G401 (cell line): ENCODE measurements at places on chromosomes 7 and 10.

GRCh38 chr7:120165227-120165626 is 107.7 kb upstream of the KCND2 start:
- DNase-seq, result no peak

DNA sequence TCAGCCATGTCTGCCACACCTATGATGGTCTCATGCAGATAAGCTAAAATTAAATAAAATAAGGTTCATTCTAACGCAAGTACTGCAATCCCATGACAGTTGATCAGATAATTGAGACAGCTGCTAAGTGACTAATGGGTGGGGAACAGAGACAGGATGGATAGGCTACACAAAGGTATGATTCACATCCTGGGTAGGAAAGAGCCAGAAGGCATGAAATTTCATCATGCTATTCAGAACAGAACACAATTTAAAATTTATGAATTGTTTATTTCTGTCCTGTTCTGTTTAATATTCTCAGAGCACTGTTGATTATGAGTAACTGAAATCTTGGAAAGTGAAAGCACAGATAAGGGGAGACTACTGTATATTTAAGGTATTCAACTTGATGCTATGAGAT is 381.8 kb upstream of the SORCS1 start:
- DNase-seq, result no peak

DNA sequence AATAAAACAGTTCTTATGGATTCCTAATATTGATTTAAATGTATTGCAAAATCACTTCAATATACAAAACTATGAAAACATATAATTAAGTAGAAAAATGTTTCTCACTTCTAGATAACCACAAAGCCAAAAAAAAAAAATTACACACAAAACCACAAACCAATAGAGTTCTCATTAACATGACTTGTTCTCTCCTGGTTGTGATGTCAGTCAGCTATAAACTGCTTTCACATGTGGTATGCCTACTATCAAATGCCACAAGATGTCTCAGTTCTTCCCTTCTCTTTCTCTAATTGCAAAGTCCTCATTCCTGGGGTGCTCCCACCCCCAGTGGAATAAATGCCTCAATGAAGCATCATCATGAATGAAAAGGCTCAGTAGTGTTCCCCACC is 16.6 kb downstream of the GNAI1 start:
- no peak for DNase-seq

DNA sequence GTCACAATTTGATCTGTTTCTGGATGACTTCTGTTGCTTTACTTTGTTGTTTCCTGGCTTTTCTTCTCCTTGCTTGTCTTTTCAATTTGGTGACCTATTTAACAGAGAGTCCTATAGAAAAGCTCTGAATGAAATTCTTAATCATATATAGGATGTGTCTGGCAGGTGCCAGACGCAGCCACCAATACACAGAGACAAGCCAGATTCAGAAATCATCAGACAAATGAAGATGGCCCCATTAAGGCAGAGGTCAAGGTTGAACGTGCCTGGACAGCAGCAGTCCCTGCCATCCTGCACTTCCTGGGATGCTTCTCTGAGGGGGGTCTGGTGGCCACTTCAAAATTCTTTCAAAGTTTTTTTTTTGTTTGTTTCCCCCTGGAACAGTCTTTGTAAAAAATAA is 846.7 kb upstream of the COBL start:
- DNase-seq, result no peak

DNA sequence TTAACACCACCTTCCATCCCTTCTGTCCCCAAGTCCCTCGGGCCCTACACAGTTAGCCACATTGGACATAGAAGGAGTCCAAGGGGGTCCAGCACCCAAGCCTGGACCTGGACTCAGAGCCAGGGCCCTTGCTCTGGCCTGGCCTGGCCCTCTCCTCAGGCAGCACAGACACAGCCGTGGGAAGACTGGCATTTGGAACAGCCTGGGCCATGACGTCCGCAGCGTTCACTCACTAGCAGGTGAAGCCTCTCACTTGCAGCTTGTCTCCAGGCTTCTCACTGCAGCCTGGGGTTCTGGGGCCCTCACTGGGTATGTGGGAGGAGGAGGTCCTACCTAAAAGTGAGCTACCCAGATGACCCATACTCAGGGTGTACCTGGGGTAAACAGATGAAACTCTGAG is 33.7 kb upstream of the AQP1 start:
- DNase-seq, result no peak
